ENCODE measurements at places on chromosomes 4 and X. TPM values are rescaled to one million over a fixed set of nuclear protein-coding genes. Genes with fewer than 3 reads are reported as not detected.

DNA sequence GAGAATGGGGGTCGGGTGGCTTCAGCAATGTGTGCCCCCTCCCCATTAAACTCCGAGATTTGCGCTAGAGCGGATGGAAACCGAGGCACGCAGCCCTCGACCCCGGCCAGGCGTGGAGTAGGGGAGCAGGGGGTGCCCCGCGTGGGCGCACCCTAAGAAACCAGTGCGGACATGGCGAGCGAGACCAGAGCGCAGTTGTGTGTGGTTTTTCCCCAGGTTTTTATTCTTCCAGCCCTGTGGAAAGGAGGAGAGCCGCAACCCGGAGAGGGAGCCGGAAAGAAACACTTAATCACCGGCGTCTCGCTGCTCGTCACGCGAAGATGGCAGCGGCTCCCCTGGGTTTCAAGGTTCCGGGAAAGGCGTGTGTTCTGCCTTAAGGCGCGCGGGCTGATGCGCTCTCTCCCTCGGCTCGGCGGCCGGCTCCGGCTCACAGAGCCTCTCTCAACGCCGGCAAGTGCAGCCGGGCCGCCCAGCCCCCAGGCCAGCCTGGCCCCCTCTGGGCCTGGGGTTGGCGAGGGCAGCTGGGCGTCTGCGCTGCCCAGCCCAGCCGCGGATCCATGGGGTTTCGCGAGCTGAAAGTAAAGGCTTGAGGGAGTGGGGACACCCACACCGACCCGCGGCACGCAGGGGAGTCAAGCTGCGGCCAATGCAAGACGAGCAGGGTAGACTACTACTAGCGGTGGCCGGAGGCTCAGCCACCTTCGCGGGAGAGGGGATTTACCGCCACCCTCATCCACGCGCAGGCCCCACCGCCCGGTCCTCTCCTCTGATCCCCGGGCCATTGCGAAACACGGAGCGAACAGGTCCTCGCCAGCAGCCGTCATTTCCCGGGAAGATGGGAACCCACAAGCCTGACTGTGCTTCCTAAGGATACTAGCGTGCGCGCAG is 74.0 kb upstream of the BCOR start:
- DNase-seq, result peak; percentile 58

CXXC4 gene
- total RNA-seq, result not detected

SH3TC1 gene
- total RNA-seq, result 16.2 TPM

WDFY3 gene
- 0.09 TPM for total RNA-seq

DNA sequence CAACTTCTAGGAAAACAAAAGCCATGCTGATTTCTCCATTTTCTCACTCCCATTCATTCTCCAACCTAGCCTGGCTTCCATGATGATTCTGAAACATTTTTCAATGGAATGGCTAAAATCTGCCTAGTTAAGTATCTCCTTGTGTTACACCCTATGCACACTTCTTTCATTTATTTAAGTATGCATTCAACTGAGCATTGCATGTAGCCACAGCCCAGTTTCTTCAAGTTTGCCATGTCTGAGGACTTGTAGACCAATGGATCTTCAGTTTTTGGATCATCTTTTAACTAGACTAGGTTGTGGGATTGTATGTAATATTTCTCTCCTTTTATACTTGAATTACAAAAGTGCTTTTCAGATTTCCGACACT is 35.5 kb upstream of the MGST2 start:
- DNase-seq, result no peak

- DNase-seq, result no peak
Measured at GRCh38 chr4:17309567-17310268, 202.2 kb downstream of the QDPR start.

DNA sequence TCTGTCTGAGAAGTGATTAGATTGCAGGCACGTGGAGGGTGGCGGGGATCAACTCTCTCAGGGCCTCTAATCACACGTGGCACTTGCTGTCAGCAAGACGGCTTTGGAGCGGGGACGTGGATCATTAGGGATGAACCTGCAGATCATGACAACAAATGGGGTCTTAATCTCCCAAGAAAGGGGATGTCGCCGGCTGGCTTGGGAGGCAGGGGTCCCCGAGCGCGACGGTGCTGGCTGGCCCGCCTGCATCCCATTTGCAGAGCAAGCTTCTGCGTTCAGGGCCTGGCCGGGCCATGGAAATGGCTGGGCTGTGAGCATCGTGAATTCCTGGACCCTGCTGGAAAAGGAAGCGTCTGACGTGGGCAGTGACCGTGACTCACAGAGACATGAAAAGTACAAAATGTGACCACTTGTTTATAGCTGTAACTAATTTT is 85.1 kb upstream of the SHOX start:
- no peak for DNase-seq

DNA sequence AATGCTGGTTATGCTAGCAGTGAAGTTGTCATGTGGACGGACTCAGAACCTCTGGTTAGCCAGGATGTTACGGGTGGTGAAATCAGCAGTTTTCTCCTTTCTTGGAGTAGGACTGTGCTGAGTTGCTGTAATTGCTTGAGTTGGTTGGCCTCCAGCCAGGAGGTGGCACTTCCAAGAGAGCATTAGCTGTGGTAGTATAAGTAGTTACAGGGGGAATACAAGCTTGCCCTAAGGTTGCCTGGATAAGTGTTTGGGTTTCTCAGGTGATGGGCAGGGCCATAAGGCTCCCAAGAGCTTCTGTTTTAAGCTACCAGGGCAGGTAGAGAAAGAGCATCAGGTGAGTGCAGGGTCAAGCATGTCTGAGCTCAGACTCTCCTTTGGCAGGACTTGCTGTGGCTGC is 103.0 kb downstream of the ZNF518B start:
- no peak for DNase-seq

DNA sequence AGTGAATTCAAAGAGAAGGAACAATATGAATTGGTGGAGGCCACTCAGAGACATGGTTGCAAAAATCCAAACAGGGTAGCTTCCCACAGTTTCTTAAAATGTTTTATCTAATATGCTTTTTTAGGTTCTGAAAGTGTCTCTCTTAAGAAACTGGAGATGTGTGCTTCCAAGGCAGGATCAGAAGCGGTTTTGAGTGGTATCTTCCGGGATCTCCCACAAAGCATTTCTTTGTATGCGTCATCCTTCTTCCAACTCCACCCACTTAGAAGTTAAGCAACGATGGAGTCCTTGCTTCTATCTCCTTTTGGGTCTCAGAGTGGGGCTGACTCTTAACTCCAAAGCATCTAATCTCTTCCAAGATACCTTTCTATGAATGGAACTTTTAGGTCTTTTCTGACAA is 196.7 kb downstream of the MID1 start:
- no peak for DNase-seq

DNA sequence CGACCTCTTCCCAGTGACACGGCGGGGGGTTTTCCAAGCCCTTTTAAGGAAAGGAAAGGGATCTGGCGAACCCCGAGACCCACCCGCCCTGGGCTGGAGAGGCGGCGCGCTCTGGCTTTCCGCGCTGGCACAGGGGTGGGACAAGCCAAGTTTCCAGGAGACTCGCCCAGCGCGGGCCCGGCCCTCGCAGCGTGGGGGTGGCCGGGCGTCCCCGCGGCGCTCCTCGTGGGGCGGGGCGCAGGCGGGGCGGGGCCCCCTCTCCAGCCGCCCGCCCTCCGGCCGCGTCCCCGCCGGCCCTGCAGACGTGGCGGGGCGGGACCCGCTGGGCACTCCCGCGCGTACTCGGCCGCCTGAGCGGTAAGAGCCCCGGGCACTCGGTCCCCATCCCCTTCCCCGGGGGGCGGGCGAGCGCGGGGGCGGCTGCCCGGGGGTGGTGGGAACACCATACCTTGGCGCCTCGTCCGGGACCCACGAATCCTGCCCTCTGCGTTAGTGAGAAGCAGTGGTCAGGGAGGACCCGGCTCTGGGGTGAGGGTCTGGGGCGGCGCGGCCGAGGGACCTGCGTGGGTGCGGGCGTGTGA is at the start of gene FAM114A1:
Gene FAM114A1 (plus strand): TSS at position 329 of the 581 bp plus-strand sequence. CDS start 10,273 bp downstream, outside the sequence.
- DNase-seq, result peak; percentile 20

- no peak for DNase-seq
Measured at GRCh38 chrX:118352566-118352965, 6.7 kb downstream of the WDR44 start.

PFKFB1 gene
- total RNA-seq, result 0.60 TPM

DNA sequence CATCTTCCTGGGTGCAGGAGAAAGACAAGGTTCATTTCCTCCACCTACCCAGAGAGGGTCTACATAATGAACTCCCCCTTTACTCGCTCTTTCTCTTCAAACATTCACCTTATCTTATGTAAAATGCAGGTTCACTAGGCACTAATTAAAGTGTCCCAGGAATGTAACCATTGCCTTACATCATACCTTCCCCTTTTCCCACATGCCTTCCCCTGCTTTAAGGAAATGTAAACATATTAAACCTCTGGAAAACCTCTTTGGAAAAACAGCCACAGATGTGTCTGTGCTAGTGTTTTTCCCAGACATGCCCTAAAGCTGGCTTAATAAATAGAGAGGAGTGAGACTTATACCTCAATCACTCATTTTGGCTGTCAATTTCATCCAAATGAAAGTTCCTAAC is 15.8 kb downstream of the TBC1D9 start:
- no peak for DNase-seq

USP17L25 gene
- total RNA-seq, result not detected

- no peak for DNase-seq
Measured at GRCh38 chrX:154658187-154658586, 4.8 kb upstream of the CTAG2 start.

GRCh38 chr4:141636082-141636770 is at the start of gene IL15:
TSS of gene IL15 (plus strand) at chr4:141636583. CDS start at chr4:141719465, 82,882 bp downstream.
- DNase-seq, result peak; percentile 78

TEX13B gene
- total RNA-seq, result not detected
